NCI-H1105 treated with DMSO at 0.1 percent for 48 hours (cell line): ENCODE measurements at places on chromosomes 5 and 9.

- no peak for DNase-seq
These were observed 1.3 kb downstream of the TMEM268 start for GRCh38 chr9:114612272-114612923.

- DNase-seq, result no peak
These were observed 58.6 kb upstream of the XPA start for GRCh38 chr9:97755618-97756267.

DNA sequence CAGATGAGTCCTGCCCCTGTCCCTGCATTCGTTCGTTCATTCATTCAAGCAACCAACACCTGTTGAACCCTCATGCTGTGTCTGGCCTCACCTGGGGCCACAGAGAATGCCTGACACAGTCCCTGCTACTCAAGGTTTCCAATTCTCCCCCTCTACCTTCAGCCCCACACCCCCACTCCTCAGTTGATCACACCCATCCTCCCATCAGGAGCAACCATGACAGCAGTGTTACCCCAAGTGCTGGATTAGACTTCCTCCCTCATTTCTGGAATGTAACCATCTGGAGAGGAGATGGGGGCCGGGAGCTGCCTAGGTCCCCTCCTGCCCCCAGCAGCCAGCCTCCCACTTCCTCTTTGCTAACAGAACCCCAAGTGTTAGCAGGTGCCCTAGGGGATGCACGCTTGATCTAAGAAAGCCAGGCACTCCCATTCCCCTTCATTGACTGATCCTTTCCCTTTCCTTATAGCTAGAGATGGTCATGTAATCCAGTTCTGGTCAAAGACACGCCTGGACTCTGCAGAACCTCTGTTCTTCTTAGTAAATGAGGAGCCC lies 57.2 kb downstream of the SMIM23 start:
- DNase-seq, result no peak

- DNase-seq, result no peak
These were observed 35.3 kb downstream of the HNRNPH1 start for GRCh38 chr5:179588166-179588565.

GRCh38 chr9:133771486-133772482 lies 33.6 kb upstream of the SARDH start:
- no peak for DNase-seq

- DNase-seq, result no peak
These were observed 61.3 kb downstream of the ENC1 start for GRCh38 chr5:74579215-74579614.

DNA sequence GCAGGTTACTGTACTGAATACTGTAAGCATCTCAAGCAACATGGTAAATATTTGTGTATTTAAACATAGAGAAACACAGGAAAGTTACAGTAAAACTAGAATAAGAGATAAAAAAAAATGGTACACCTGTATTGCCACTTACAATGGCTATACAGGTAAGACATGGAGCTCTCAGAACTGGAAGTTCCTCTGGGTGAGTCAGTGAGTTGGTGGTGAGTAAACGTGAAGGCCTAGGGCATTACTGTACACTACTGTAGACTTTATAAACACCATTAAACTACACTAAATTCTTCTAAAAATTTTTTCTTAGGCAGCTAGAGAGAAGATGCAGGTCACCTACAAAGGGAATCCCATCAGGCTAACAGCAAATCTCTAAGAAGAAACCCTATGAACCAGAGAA lies 872.9 kb downstream of the TAF11L14 start:
- no peak for DNase-seq

GRCh38 chr5:176632745-176633144 lies 2.3 kb downstream of the EIF4E1B start:
- DNase-seq, result no peak

- no peak for DNase-seq
These were observed 1.7 kb downstream of the SMIM3 start for GRCh38 chr5:150780187-150780692.

DNA sequence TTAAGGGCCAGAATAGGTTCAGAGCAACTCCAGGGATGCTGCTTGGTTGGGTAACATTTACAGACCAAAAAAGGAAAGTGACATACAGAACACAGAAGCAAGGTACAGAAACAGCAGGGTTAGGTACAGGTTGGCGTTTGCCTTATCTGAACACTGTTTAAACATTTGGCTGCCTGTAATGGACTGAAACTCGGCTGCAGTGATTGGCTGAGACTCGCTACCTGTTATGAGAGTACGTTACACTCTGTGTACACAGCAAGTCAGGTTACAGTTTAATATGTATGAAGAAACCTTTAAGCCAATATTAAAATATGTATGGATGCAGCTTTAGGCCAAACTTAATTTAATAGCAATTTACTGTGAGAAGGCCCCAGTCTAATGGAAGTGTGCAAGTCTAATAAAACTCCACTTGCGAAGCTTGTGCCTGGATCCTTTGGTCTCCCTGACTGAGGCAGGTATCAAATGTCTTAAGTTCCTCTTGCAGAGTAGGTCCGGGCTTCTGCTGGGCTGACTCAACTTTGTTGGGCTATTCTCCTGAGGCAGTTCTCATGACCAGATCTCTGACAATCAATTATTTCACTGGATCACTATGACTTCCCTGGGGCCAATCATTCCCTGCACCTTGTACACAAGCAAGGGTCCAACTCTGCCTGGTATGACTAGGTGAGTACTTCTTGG lies 204.9 kb downstream of the ZNF462 start:
- DNase-seq, result no peak

DNA sequence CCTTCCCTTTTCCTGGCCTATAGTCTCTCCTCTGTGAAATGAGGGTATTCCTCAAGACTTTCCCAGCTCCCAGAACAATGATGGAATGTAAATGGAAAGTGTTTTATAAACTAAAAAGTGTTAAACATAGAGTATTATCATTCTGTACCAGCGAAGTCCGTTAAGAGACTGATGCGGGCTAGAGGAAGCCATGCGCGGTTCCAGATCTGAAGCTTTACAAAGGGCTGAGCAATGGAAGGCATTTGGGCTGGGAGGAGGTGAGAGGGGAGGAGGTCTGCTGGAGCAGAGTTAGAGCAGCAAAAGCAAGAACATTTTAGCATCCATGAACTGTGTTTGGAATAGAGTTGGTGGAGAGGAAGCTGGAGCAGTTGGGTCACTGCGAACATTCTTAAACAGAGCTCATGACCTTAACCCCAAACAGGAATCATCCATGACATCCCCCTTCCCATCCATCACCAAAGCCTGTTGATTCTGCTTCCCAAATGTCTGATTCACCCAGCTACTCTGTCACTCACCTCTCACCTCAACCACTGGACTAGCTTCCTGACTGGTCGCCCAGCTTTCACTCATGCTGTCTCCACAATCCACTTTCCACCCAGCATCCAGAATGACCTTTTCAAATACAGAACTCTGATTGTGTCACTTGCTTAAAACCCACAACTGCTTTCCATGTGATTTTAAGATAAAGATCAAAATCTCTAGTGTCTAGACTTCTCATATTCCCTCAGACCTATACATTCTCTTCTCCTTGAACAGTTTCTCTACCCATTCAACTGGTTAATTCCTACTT lies 37.1 kb downstream of the CDK5RAP2 start:
- no peak for DNase-seq

DNA sequence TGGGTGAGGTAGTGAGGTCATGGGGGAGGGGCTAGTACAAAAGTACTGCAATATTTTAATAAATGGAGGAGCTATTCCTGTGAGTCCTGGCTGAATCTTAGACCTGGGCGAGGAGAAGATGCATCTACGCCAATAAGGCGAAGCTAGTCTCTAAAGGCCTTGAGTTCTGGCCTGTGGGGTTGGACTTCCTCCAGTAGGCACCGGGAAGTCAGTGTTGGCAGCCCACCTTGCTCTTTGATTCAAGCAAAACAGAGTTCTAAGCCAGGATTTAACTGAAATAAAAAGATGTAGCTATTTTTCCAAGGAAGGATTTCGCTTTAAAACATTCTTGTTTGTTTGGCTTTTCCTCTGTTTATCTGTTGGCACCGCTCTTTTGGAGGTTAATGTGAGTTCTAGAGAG lies 244.6 kb downstream of the KIF4B start:
- DNase-seq, result no peak

DNA sequence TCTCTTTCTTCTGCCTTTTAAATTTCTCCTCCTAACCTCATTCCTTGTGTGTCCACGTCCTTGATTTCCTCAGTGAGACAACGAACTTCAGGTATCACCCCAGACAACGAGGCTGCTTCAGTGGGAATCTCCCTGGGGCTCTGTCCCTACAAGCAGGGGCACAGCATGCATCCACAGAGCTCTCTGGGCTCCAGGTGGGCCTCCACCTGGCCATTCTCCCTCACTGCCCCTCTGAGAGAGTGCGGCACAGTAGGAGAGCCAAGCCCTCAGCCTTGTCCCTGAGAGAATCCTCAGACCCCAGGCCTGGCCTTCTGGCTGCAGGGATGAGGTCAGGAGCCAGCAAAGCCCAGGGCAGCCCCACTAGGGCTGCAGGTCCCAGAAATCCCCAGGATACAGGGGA lies 105.3 kb downstream of the LHFPL2 start:
- DNase-seq, result no peak

- DNase-seq, result no peak
These were observed 1077.4 kb upstream of the ARRDC3 start for GRCh38 chr5:92460505-92460904.

- no peak for DNase-seq
These were observed 19.2 kb downstream of the CAPSL start for GRCh38 chr5:35919191-35919590.

DNA sequence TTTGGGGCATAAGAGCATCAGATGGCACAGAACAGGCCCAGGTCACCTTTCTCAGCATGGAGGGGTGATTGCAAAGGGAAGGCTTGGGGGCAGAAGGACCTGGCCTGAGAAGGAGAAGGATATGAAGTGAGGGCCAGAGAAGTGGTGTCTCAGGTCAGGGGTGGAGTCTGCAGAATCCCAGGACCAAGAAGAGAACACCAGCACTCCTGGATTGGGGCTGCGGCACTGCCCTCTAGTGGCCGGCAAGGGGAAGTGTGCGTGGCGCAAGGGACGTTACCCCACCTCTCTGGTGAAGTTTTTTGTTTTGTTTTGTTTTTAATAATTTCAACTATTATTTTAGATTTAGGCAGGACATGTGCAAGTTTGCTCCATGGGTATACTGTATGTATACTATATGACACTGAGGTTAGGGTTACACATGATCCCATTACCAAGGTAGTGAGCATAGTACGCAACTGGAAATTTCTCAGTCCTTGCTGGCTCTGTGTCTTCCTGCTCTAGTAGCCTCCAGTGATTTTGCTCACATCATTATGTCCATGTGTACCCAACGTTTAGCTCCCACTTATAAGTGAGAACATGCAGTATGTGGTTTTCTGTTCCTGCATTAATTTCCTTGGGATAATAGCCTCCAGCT lies 1548.6 kb downstream of the EFNA5 start:
- no peak for DNase-seq

DNA sequence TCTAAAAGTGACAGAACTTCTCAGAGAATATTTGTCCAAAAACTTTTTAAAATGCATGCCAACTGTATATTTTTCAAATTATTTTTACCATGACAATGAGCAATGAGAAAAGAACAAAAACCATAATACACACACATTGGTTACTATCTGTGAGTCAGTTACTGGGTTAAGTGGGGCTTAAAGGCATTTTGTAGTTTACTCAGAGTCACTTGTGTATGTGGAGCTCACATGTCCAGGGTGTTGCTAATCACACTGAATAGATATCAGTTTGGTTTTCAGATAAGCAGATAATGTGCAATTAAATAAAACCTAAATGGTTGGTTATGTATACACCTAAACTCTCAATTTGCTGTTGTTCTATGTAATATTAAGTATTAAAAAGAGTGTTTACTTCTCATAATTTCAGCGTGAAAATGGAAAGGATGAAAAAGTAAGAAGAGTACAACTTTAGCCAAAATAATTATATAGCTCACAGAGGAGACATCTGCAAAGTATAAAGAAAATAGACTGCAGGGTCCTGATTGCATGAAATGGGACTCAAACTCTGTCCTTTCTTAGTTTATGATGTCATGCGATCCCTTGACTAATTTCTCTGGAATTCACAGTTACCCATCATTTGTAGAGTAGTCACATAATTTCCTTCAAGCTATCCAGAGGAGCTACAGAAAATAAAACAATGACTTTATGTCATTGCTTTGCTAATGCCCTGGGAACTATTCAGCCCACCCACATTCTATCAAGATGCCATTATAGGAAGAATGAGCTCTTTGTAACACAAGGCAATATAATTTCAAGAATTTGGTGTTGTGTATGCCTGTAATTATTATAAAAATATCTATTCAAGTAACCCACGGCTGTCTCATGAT lies 388.0 kb upstream of the ZNF608 start:
- no peak for DNase-seq

DNA sequence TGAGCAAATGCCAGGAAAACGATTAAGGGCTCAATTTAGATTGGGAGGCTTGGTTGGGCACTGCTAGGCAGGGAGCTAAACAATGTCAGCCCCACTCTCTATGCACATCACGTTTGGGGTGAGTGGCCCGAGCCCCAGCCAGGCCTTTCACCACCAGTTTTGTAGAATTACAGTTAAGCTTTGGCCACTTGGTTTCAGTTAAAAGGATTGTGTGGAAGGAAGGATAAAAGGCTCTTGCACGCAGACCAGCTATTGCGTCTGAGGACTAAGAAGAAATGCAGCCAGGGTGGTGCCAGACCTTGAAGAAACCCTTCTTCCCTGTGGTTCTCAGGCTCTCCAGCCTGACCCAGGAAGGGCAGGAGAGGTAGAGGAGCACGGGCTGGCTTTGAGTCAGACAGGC lies 125.3 kb upstream of the SLC44A1 start:
- DNase-seq, result no peak

- no peak for DNase-seq
These were observed 151.2 kb downstream of the ZDHHC21 start for GRCh38 chr9:14542071-14542470.

- DNase-seq, result no peak
These were observed 268.2 kb downstream of the MAST4 start for GRCh38 chr5:66864240-66864884.

- DNase-seq, result no peak
These were observed 455.1 kb upstream of the RGMB start for GRCh38 chr5:98318386-98318785.

GRCh38 chr5:92969781-92970237 lies 611.2 kb downstream of the NR2F1-AS1 start:
- no peak for DNase-seq

DNA sequence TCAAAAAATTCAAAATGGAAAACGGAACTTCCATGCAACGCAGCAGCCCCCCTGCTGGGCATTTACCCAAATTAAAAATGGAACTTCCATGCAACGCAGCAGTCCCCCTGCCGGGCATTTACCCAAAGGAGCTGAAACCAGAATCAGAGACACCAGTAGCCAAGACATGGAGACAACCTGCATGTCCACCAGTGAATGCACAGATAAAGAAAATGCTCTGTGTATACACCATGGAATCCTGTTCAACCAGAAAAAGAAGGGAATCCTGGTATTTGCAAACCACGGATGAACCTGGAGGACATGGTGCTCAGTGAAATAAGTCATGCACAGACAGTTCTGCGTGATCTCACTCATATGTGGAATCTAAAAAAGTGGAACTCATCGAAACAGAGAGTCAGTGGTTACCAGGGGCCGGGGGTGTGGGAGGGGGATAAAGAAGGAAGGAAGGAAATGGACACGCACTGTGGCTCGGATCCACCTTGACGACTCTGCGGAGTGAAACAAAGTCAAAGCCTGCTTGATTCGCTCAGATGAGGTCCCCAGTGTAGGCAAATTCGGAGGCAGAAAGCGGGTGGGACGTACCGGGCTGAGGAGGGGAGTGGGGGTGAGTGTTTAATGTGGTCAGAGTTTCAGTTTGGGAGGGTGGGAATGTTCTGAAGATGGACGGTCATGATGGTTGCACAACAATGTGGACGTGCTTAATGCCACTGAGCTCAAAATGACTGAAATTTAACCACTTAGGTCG lies 40.2 kb upstream of the EXOC3 start:
- no peak for DNase-seq
